ENCODE measurements at places on chromosomes 12 and 14.

DNA sequence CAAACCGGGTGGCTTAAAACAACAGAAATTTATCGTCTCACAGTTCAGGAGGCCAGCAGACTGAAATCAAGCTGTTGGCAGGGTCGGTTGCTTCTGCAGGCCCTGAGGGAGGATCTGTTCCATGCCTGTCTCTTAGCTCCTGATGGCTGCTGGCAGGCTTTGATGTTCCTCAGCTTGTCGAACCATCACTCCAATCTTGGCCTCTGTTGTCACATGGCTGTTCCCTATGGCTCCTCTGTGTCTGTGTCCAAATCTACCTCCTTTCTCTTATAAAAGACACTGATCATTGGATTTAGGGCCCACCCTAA, 14.0 kb downstream of the NFATC4 start:
- DNase-seq: no peak

- no peak for DNase-seq
Observed at GRCh38 chr12:30100741-30101140, 317.0 kb upstream of the TMTC1 start.

- DNase-seq: no peak
Observed at GRCh38 chr12:12127304-12127703, 56.6 kb downstream of the BCL2L14 start.

DNA sequence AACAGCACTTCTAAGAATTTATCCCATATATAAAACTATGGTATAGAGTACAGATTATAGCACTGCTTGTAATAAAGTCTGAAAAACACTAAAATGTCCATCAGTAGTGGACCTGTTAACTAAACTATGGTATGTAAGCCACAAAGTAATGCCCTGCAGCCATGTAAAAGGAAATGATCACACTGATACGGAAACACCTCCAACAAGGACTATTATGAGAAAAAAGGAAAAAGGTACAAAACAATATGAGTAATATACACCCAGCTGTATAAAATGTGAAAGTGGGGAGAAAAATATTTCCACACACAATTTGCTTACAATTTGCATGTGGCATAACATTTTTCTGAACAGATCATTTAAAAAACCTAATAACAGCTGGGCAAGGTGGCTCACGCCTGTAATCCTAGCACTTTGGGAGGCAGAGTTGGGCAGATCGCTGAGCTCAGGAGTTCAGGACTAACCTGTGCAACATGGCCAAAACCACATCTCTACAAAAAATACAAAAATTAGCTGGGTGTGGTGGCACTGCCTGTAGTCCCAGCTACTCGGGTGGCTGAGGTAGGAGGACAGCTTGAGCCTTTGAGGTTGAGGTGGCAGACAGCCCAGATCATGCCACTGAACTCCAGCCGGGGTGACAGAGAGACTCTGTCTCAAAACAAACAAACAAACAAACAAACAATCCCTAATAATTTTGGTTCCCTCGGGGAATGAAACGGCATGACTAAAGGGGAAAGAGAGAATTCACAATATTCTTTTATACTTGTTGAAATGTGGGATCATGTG, 250.5 kb downstream of the MED13L start:
- no peak for DNase-seq

DNA sequence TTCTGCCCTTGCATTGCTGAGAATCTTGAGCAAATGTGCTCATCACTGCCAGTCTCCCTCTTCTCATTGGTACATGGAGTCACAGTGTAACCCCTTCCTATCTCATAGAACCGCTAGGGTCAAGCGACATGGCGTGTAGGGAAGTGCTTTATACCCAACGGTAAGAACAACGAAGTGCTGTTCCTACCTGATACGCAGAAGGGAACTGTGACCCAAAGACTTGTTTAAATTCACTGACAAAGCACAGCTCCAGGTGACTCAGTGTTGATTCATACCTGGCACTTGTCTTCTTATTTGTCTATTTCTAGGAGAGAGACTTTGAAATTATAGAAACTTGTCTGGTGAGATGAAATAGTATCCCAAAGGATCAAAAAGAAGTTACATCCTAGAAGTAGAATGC, 53.7 kb downstream of the FBXL14 start:
- DNase-seq: no peak

GRCh38 chr12:20053782-20054181, 314.6 kb upstream of the PDE3A start:
- DNase-seq: no peak

DNA sequence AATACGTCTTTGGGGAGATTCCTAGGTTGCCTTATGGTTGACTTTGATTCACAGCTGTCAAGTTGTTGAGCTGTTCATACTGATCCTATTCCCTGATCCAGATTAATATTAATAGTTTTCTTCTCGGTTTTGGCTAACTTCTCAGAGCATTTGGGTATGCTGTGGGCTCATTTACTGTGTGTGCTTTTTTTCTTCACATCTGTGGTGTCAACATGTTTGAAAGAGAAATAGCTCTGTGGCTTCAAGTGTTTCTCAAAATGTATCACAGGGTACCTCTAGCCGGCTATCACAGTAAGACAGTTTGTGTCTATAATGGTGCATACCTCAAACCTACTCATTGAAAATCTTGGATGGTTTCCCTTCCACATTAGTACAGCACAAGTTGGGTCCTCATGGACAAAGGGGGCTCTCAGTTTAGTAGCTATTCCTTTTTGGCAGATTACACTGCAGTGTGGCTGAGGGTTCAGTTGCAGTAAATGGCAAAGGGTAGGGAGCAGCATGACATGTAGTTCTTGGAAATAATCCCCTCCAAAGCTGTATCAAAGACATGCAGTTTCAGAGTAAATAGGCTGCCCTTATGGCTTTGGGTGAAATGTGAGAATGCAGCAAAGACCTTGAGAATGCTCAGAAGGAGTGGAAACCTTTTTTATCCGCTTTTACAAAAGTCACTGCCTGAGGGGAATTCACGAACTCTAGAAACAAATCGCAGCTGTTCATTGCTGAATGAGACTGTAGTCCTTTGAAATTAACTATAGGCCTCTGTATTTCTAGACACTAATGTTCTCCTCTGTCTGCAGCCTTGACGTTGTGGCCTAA, 102.4 kb upstream of the ATF1 start:
- DNase-seq: no peak

- DNase-seq: no peak
Observed at GRCh38 chr12:56391721-56392120, 29.1 kb upstream of the APOF start.

- no peak for DNase-seq
Observed at GRCh38 chr14:31283578-31284252, 76.1 kb upstream of the HECTD1 start.

DNA sequence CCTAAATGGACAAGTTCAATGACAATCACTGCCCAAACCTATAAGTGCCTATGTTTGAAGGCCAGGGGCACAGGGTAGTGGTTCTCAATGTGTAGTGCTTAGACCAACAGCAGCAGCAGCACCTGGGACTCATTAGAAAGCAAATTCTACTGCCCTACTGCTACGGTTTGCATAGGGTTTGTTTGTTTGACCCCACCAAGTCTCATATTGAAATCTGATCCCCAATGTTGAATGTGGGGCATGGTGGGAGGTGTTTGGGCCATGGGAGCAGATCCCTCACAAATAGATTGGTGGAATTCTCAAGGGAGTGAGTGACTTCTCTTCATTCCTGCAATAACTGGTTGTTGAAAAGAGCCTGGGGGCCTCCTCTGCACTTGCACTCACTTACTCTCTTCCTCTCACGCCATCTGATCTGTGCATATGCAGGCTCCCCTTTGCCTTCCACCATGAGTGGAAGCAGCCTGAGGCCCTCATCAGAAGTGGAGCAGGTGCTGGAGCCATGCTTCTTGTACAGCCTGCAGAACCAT, 39.5 kb downstream of the PPM1H start:
- no peak for DNase-seq

GRCh38 chr12:100024974-100025555, 40.3 kb upstream of the ANKS1B start:
- no peak for DNase-seq

GRCh38 chr14:99628887-99629618, 15.9 kb upstream of the HHIPL1 start:
- peak; percentile 35 for DNase-seq

DNA sequence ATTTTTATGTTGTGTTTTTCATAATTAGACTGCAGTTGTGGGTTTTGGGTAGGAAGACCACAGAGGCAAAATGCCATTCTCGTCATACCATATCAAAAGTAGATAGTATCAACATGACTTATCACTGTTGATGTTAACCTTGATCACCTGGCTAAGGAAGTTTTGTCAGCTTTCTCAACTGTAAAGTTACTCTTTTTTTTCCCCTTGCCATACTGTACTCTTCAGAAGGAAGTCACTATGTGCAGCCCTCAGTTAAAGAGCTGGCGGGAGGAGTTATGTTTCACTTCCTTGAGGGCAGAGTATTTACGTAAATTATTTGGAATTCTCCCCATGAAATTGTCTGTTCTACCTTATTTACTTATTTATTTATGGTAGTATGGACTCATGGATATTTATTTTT, 78.7 kb downstream of the PRORP start:
- no peak for DNase-seq

DNA sequence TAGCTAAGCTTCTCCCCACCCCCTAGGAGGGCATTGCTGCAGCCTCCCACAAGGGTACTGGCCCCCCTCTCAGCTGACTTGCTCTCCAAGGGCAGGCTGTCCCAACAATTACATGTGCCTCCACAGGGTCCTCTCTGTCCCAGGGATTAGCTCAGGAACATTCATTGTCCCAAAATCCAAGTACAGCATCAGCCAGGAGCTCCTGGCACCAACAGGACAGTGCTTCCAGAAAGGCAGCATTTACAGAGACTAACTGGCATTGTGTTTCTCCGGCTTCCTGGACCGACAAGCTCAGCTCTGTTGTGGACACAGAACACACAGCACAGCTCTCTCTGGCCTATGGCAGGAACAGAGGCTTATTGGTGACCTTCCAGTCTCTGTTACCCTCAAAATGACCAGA, 21.7 kb downstream of the ABCD4 start:
- no peak for DNase-seq

DNA sequence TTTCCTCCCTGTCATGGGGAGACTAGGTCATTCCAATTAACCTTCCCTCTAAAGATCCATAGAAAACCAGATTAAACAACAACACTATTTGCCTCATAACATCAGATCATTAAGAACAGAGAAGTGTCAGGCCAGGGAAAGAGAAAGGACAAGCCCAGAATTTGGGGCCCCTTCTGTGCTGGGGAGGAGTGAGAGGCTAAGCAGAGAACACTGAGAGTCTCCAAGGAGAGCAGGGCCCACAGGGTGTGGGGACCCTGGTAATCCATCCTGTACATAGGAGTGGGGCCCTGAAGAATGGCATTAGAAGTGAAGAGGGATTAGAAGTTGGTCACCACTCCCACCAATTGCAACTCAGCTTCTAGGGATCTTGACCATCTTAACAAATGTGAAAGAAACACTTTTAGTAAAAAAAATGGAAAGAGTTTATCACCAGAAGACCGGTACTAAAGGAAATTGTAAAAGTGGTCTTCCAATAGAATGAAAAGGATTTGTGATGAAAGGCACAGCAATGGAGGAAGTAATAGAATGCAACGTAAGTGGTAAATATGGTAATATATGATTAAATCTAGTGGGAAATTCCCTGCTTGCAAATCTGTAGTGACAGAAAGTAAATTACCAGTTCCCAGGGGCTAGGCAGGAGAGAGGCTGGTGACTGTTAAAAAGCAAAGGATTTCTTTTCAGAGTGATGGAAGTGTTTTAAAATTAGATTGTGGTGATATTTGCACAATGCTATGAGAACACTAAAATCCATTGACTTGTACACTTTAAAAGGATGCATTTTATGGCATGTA, 14.0 kb upstream of the TMTC1 start:
- no peak for DNase-seq

DNA sequence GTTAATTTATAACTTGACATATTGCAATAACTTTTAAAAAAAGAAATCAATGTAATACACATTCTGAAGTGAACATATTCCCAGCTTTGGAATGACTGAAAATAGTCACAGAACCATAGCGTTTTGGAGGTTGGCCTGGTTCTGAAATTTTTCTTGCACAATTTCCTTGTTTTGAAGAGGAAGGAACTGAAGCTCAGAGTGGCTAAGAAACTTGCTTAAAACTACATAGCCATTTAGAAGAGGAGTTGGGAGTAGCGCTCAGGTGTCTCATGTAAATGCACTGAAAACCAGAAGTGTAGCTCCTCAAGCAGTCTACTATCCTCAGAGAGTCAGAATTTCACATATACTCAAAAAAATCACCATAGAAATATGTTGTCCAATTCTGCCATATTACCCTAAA, 41.2 kb downstream of the SLC38A1 start:
- no peak for DNase-seq

- DNase-seq: no peak
Observed at GRCh38 chr12:133165776-133166175, 15.5 kb upstream of the ZNF268 start.

GRCh38 chr12:68042212-68042699, 53.0 kb downstream of the IFNG-AS1 start:
- no peak for DNase-seq

GRCh38 chr12:125919856-125920470, 854.7 kb downstream of the AACS start:
- no peak for DNase-seq

DNA sequence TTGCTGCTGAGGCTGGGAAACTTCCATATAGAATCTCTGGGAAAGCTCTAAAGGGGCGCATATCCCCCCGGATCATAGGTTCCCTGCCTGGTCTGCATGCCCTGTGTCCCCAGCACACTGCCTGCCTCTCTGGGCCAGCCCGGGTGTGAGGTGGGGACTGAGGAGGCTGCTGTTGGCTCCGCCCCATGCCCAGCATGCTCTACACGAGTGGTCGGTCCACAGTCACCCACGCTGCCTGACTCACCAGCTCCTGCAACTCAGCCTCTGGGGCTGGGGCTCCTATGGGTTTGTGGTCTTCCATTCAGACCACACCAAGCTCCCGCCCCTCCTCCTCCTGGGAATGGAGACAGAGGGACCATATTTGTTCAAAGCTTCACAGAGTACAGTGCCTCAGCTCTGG, 88.5 kb upstream of the ANO2 start:
- no peak for DNase-seq

DNA sequence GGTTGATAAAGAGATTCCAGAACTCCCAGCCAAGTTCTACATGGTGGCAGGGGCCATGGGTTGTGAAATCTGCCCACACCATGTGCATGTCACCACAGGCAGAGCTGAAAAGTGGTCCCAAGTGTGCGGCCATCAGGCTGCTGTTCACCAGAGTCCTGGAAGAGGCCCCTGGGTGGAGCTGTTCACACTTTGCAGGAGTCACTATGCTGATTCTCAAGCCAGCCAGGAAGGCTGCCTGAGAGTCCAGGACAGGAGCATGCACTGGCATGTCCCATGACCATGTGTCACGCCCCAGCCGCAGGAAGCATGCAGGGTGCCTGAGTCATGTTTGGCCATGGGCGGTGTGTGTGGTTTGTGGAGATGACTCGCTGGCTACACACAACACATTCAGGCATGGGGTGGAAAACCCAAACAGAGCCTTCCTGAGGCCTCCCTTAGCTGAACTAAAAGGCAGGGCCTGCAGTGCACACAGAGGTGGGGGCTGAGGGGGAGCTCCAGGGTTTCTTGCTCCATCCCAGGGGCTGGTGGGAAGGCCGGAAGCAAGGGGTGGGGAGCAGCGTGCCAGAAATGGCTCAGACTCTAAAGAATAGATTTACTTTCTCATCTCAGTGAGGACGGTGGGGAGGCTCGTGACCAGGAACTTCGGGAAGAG, 19.4 kb downstream of the ABCB9 start:
- DNase-seq: peak; percentile 78

- no peak for DNase-seq
Observed at GRCh38 chr14:23168246-23168645, 15.2 kb downstream of the SLC7A8 start.

GRCh38 chr12:104519190-104520019, 62.7 kb downstream of the CHST11 start:
- DNase-seq: no peak

- DNase-seq: no peak
Observed at GRCh38 chr12:52183971-52184370, 7.8 kb downstream of the KRT80 start.

- no peak for DNase-seq
Observed at GRCh38 chr12:122309564-122310121, 43.3 kb upstream of the VPS33A start.

Data from activated T-helper 9 cell treated with anti-CD3 and anti-CD28 coated beads, Interleukin-2, amount 50 U/mL, for 16 hours (primary cell).